Dermis blood vessel endothelial cell (primary cell): ENCODE measurements at places on chromosomes 2 and 18. TPM values are rescaled to one million over a fixed set of nuclear protein-coding genes. Genes with fewer than 3 reads are reported as not detected.

GRCh38 chr2:113826346-113827285 is 63.3 kb upstream of the ACTR3 start:
- no peak for DNase-seq

Gene YPEL5
- 79.4 and 99.2 TPM in 2 replicates for total RNA-seq

- no peak for DNase-seq
Measured at GRCh38 chr2:74812787-74813590, 20.9 kb upstream of the HK2 start.

GRCh38 chr18:13364721-13365205 is 146.2 kb downstream of the LDLRAD4 start:
- no peak for DNase-seq

DNA sequence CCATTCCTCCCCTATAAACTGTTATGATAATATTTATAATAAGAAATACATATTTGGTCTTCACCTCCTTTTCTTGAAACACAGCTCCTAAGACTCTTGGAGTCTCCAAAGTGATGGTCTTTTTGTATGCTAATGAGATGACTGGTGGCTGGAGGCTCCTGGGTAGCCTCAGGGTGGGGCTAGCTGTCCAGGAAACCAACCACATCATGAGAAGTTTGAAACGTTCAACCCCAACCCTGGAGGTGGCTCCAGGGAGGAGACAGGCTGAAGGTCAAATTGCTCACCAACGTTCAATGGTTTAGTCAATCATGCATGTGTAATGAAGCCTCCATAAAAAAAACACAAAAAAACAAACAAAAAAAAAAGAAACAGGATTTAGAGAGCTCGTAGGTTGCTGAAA is 298.7 kb upstream of the MGAT5 start:
- DNase-seq = no peak

GRCh38 chr2:67892339-67892846 is 170.4 kb downstream of the C1D start:
- no peak for DNase-seq

DNA sequence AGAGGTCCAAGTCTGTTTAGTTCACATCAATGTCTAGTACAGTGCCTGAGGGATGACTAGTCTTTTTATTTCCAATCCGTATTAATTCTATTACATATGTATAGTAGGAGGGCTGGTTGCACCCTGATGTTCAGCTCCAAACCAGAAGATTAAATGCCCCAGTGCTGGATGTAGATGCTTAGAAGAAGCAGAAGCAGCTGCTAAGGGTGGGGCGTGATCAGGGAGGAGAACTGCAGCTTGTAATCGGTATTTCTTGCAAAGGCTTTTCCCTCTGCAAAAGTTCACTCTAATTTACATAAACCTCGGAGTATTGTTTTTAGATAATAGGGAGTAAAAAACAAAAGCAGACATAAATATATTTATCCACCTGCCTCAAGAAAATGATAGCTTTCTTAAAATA is 145.3 kb upstream of the ITGA4 start:
- DNase-seq = no peak

Gene TCF23
- total RNA-seq = not detected in 2 replicates

GRCh38 chr2:42999391-42999841 is 207.0 kb upstream of the HAAO start:
- no peak for DNase-seq

DNA sequence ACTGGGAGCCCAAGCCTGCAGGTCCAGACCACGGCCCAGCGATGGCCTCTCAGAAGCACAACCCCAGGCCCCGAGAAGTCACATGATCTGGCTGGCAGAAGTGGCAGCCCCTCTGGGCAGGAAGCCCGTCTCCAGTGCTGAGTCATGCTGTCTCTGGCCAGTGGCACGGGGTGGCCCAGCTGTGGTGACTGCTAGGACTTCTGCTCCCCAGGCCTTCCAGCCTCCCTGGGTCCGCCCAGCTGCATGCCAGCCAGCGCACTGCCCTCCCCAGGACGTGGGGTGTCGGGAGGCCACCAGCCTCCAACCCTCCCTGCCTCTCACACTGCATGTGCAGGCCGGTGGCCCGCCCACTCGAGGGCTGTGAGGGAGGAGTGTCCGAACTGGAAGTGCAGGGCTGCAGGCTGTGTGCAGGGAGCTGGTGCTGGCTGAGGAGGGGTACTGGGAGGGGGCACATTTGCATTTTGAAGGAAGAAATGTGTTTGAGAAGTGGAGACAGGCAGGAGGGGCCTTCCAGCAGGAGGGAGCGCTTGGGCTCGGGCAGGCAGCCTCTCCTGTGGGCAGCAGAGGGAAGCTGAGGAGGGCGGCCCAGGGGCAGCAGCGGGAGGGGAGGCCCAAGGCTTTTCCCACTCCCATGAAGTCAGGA is 17.0 kb upstream of the HPCAL1 start:
- peak; percentile 69 for DNase-seq

DNA sequence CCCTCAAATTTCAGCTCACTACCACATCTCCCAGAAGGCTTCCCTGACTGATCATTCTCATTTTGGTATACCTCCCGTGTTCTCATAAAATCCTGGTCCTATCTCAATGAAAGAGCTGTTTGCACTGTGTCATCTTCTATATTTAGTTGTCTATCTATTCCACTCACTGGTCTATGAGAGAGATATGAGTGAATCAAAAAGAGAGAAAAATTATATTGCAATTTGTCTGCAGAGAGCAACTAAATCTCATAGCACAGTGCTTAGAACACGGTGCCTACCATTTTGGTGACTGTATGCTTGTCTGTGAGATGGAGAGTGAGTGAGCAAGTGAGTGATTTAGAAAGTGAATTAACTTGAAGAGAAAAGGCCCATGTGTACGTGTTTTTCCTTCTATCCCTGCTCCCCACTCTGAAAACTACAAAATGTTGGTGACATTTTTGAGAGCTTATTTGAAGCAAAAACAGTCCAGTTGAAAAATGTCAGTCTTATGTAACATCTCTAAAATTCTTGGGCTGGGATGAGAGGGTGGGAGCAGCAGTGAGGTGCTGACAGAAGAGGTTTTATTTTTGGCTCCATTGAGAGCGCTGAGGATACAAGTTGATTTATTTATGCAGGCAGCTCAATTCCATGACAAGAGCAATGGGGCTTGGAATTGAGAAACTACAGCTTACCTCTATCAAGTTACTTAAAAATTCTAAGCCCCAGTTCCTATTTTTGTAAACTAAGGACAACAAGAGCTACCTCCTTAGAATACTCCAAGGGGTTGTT is 373.5 kb upstream of the CHST9 start:
- no peak for DNase-seq

DNA sequence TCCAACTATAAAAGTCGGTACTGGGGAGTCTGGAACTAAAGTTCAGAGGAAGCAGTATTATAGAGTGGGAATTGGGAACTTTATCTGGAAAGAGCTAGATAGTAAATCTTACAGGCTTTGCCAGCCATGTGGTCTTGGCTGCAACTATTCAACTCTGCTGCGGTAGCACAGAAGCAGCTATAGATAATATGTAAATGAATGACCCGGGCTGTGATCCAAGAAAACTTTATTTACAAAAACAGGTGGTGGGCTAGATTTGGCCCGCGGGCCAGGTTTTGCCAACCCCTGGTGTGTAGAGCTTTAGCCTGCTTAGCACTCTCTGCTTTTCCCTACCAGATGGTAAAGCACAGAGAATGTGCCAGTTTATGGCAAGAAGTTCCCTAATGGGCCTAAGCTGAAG is 70.8 kb downstream of the TNP1 start:
- DNase-seq = no peak

DNA sequence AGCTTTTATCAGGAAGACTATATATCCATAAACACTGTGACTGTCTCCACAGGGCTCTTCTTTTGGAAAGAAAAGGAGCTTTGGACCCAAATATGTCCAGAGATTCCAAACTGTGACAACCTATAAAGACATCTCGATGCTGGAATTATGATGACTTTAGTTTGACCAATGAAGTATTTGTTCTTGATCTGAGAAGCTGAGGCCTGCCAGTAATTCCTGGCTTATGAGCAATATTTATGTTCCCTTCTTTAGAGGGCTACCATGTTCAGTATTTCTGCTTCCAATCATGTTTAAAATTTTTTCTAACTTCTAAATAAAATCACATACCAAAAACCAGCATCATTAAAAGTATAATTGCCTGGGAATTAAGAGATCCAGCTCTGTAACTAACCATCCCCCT is 41.1 kb downstream of the FEZ2 start:
- DNase-seq = peak; percentile 20

DNA sequence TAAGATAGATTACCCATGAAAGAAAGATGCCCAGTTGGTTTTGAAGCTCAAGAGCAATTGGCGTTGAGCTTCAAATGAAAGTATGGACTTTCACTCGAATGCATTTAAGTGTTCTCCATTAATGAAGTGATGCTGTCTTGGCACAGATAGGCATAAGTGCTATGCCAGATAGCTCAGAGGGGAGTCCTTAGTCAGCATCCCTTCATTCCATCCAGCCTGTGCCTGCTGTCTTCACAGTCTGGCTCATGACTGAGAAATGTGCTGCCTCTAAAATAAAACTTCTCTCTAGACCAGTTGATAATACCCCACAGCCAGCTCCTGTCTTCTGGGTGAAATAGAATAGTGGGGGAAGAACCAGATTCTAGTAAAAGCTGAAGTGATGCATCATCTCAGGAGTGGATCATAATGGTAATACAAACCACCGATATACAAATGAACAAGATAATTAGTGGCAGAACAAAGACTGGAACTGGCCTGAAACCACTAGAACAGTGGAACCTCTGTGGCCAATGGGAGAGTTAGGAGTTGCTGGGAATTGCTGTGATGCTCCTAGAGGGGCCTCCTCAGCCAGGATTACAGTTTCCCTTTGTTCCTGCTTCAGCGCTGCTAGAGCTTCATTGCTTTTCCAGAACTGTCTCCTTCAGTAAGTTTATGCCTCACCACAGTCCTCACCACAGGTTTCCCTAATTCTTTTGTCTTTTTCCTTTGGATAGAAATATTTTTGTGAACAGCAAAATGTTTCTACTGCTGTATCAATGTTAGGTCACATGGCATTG is 359.3 kb downstream of the KIAA1328 start:
- no peak for DNase-seq

Gene TSPYL6
- not detected in 2 replicates for total RNA-seq

Gene ABCB11
- total RNA-seq = under 0.01 and 0.09 TPM in 2 replicates

GRCh38 chr2:235421618-235422017 is 72.2 kb upstream of the AGAP1 start:
- no peak for DNase-seq

DNA sequence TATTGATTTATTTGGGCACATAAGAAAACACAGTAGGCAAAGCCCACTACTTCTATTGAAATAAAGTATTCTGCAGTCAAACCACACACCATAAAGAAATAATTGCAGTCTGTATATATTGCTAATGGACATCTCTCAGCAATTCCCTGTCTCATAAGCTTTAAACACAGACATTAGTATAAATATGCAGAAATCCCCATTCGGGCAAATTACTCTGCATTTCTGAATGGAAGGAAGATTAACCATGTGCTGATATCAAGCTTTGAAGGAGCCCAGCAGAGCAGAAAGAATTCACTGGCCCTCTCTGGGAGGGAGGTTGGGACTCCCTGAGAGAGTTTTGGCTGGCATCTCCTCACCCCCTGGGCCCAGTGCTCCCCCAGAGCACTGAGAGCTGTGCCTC is 269.6 kb downstream of the ATAD2B start:
- no peak for DNase-seq

DNA sequence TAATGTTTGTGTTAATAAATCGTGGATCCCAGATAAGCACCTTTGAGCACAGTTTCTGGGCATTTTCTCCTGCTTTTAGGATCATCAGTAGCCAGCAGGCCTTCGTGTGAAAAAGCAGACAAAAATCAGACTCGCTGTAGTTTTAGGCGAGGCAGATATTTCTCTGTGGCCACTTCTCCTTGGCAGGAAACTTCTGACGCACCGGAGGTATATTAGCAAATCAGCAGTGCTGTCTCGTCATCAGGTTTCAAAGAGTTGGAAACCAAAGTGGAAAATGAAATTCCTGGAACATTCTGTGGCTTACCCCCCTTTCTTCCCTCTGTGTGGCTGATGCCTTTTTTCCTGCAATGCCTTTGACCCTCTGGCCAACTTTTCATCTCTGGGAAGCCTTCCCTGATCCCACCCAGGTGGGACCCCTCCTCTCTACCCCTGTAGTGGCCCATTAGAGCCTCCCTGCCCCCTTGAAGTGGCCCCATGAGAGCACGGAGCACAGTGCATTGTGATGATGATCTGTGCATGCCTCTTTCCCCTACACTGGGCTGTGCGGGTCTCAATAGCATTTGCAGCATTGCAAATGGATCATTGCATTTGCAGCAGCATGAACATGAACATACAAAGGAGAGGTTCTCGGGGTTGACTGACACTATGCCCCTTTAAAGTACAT is 93.3 kb downstream of the RNF144A start:
- DNase-seq = peak; percentile 48

GRCh38 chr2:230975927-230976326 is 20.0 kb upstream of the SPATA3 start:
- no peak for DNase-seq

Gene SPRED2
- 2.2 and 4.8 TPM in 2 replicates for total RNA-seq

Gene PDIA6
- total RNA-seq = 472 and 738 TPM in 2 replicates

DNA sequence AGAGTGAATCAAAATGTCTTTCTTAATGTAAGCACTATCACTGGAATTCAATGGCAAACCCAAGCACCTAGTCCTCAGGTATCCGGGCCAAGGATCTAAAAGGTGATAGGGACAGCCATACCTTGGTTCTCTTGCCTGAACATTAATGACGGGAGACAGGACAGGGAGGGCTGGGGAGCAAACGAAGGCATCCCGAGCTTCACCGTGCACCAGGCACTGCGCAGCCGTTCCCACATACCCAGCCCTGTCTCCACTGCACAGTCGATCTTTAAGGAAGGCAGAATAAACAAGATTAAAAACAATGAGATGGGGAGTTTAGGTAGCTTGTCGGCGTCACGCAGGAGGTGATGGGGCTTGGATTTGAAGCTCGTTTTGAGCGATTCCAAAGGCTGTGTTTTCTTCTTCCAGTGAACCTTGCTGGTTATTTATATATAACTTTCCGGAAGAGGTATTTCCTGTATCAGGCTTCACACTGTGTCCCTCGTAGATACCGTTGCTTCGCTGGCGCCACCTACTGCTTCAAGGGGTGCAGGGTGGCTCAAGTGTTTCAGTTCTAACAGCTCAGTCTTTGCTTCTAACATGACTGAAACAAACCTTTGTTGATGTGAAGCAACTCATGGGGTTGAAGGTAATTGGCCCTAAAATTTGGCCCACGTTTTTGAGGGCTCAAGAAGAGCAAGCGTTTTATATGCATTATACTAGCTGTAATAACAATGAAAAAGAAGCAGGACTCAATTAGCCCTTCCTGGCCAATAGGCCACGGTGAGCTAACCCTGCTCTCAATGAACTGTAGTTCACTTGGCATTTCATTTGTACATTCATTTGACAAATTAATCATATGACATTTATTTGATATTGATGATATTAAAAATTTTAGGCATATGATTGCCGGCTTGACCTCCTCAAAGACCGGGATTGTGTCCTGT is 77.4 kb downstream of the DCDC2C start:
- peak; percentile 78 for DNase-seq

Gene ASXL3
- 0.05 TPM in 1 of 2 replicates, not detected in the other for total RNA-seq

DNA sequence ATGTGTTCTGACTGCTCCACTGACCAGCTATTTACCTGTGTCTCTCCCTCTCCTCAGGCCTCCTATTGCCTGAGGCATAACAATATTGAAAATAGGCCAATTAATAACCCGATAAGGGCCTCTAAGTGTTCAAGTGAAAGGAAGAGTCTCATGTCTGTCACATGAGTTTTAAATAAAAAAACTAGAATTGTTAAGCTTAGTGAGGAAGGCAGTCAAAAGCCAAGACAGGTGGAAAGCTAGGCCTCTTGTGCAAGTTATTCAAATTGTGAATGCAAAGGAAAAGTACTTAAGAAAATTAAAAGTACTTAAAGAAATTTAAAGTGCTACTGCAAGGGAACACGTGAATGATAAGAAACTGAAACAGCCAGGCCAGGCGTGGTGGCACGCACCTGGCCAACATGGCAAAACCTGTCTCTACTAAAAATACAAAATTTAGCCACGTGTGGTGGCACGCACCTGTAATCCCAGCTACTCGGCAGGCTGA is 44.9 kb upstream of the TAF4B start:
- DNase-seq = no peak
